Suppressor macrophage treated with lipopolysaccharide for 4 hours (primary cell): ENCODE measurements at places on chromosomes 6 and 20.

GRCh38 chr6:47419621-47420020 is 58.0 kb upstream of the CD2AP start:
- no peak for DNase-seq

GRCh38 chr6:166705069-166705468 is 78.0 kb upstream of the RPS6KA2 start:
- DNase-seq, result no peak

- no peak for DNase-seq
These were observed 147.8 kb upstream of the DTNBP1 start for GRCh38 chr6:15810618-15811017.

- DNase-seq, result no peak
These were observed 203.0 kb upstream of the TBX18 start for GRCh38 chr6:84967389-84967788.

DNA sequence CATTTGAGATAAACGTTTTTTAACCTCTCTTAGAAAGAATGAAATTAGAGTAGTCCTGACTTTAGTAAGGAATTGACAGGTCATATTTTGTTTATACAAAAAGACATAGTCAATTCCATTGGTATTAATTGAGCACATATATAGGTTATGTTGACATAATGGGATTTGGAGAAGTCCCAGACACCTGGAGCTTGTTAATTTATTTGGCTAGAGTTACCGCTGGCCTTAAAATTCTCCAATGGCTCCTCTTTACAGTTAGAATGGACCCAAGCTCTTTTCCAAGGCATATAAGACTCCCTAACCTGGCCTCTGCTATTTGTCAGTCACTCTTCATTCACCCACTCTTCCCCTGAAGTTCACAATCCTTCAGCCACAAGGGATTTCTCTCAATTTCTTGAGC is 221.3 kb downstream of the CBLN4 start:
- DNase-seq, result no peak

DNA sequence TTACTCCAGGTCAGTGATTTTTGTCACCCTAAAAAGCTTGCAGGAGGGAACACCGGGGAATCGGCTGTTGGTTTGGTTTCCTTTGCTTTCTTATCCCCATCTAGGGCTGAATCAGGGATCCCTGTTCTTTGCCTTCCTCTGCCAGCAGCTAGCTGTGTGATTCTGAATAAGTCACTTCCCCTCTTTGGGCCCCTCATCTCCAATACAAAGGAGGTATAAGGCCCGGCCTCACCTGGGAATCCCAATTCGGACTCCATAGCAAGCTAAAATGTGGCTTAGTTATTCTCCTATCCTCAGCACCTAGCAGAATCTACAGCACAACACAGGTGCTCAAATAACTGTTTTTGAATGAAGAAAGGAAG is 18.5 kb upstream of the ARMC12 start:
- DNase-seq, result no peak

DNA sequence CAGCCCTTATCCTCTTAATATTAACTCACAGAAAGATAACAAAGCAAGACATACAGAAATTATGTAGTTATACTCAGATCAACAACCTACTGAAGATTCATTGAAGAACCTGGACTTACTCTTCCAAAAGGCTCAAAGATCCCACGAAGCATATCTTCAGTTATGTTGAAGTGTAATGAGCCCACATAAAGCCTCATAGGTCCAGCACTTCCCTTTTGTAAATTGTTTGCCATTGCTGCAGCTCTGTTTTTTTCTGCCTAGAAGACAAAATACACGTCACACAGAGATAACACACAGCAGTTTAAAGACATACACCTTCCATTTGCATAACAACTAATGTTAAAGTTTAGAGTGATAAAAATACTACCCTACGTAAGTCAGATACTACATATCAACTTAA is 20.4 kb downstream of the RBM39 start:
- no peak for DNase-seq

GRCh38 chr6:142810952-142811514 is 133.9 kb downstream of the HIVEP2 start:
- no peak for DNase-seq

- peak; percentile 59 for DNase-seq
These were observed 129.0 kb downstream of the PHACTR3 start for GRCh38 chr20:59733351-59733750.

DNA sequence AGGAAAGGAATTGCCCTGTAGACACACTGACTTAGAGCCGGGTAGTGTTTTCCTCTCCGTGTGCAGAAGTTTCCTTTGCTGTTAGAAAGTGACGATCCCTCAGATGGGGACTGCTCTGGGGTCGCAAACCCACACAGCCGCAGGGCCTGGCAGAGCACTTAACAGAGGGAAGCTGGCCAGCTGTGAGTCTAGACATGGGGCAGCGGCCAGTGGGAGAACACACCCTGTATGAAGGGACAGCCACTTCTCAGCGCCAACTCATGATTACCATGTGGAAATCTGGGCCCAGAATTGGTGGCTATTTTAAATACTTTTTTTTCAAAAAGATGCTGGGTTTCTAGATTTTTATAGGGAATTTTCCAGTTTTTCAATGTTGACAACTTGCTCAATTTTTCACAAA is 39.4 kb downstream of the SLC9A8 start:
- DNase-seq, result no peak

- DNase-seq, result no peak
These were observed 49.1 kb upstream of the THBS2 start for GRCh38 chr6:169302716-169303115.

GRCh38 chr20:44610313-44610962 is 28.1 kb downstream of the PKIG start:
- DNase-seq, result no peak

DNA sequence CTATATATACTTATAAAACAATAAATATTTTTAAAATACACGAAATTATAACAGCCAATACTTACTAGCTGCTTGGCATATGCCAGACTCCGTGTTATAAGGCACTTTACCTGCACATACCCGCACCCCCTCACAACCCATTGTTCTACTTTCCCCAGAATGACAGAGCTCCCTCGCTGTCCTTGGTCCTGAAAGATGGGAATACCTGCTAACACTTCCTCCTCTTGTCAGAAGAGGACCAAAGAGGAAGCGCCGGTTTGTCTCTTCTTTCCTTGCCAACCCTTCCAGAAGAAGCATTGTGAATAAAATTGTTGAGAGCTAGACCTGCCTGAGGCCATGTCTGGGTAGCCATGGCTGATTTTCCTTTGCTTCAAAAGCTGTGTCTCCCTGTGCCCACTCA is 149.3 kb downstream of the PTPRT start:
- peak; percentile 1 for DNase-seq

DNA sequence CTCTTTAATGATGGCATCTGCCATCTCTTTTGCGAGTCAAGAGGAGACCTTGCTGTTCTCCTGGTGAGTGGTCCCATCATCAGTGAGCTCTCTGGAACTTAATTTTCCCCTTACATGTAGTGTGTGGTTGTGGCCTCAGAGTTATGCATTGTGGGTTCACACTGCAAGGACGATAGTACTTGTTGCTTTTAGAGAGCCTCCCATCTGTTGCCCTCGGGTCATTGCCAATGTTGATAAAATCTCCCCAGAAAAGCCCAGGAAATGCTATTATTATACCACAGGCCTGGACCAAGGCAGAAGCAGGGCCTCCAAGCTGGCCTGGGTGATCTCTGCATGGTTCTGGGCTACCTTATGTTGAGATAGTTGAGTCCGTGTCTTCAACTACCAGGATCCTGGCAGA is 241.6 kb downstream of the BMP7 start:
- no peak for DNase-seq

- peak; percentile 72 for DNase-seq
These were observed 37.4 kb upstream of the FAM83C start for GRCh38 chr20:35329435-35330139.

- no peak for DNase-seq
These were observed 147.2 kb upstream of the DST start for GRCh38 chr6:56789879-56790278.

DNA sequence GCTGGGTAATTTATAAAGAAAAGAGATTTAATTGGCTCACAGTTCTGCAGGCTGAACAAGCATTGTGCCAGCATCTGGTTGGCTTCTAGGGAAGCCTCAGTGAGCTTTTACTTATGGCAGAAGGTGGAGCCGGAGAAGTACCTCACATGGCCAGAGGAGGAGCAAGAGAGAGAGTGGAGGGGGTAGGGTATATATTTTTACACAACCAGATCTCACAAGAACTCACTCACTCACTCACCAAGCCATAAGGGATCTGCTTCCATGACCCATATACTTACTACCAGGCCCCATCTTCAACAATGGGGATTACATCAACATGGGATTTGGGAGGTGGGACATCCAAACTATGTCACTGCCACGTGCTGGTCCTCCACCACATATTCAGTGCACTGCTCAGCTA is 152.6 kb upstream of the PRND start:
- no peak for DNase-seq
